Type B pancreatic cell (in vitro differentiated cells): ENCODE measurements at places on chromosomes 2 and 18.

DNA sequence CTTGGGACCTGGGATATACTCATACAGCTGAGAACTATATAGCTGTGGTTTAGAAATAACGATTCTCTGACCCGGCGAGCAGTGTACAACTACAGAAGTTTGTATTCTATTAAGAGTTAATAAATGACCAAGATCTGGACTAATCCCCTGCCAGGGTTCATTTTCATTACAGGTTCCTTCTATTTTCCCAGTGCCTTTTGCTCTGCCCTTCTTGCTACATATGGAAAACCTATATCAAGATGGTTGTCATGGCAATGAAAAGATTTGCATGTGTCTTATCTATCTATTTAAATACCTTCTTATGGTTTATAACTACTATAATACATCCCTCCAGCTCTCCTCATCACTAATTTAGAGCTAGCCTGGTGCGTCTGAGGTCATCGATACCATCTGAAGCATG is 965.2 kb downstream of the BCL11A start:
- H3K4me1 ChIP-seq: peaks cover 33% of the 10 kb centered on the region
- peak overlapping the region; percentile 20 for H3K4me3 ChIP-seq
- no peaks in the 10 kb centered on the region for H3K36me3 ChIP-seq
- no peaks in the 10 kb centered on the region for H3K27me3 ChIP-seq

DNA sequence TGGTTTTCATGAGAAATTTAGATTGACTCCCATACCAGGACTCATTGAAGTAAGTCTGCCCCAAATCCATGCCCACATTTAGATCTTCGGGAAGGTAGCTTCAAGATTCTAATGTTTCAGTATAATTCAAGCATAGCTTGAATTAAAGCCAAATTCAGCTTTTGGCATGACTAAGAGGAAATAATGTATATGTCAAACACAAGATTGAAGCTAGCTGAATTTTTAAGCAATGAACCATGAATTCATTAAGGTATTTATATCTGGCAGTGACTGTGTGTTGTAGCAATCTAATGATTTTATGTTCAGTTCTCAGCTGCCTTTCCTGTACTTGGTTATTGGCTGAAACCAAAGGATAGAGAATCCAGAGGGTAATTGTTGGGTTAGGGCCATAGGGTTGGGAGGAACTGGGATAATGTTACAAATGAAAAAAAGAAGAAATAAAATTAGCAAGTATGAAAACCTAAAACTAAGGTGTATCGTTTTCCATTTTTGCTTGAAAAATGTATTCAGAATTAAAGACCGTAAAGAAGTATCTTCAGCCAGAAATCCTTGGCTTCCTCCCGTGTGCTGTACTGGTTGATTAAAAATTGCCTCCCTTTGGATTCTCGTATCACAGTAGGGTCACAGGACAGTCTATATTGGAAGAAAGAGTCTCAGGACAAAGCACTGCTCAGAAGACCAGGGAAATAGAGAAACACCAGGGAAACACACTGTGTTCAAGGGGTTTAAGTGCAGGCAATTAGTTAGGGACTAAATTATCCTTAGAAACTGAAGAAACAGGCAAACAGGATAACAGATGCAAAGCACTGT is 119.0 kb upstream of the FN1 start:
- peaks cover 4% of the 10 kb centered on the region for H3K4me1 ChIP-seq
- H3K27ac ChIP-seq: no peak overlapping the region
- DNase-seq: no peak

- H3K4me3 ChIP-seq: no peak overlapping the region
- no peaks in the 10 kb centered on the region for H3K4me1 ChIP-seq
- no peaks in the 10 kb centered on the region for H3K27me3 ChIP-seq
- DNase-seq: no peak
- H3K36me3 ChIP-seq: no peaks in the 10 kb centered on the region
- no peak overlapping the region for H3K27ac ChIP-seq
Observed at GRCh38 chr2:63661076-63661475, 72.3 kb downstream of the MDH1 start.

- H3K36me3 ChIP-seq: no peaks in the 10 kb centered on the region
- H3K4me3 ChIP-seq: no peak overlapping the region
- no peak overlapping the region for H3K27ac ChIP-seq
- no peak for DNase-seq
- no peaks in the 10 kb centered on the region for H3K4me1 ChIP-seq
Observed at GRCh38 chr18:14974576-14974975, 226.6 kb downstream of the ANKRD30B start.

GRCh38 chr18:5546660-5547059 is 2.9 kb upstream of the EPB41L3 start:
- H3K27ac ChIP-seq: no peak overlapping the region
- H3K36me3 ChIP-seq: no peaks in the 10 kb centered on the region
- H3K4me3 ChIP-seq: peak overlapping the region; percentile 33
- H3K27me3 ChIP-seq: peaks cover 25% of the 10 kb centered on the region
- DNase-seq: no peak

DNA sequence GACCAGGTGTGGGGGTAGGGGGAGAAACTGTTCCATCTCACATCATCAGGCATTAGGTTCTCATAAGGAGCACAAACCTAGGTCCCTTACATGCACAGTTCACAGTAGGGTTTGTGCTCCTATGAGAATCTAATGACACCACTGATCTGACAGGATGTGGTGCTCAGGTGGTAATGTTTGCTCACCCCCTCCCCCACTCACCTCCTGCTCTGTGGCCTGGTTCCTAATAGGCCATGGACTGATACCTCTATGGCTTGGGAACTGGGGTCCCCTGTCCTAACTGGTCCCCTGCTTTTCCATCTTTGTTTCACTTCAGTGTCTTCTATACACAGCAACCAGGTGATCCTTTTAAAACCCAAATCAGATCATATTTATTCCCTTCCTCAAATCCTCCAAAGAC is 267.8 kb downstream of the TNS1 start:
- H3K4me1 ChIP-seq: peaks cover 46% of the 10 kb centered on the region
- DNase-seq: no peak
- H3K36me3 ChIP-seq: peaks cover 5% of the 10 kb centered on the region
- H3K27me3 ChIP-seq: peaks cover 26% of the 10 kb centered on the region
- no peak overlapping the region for H3K4me3 ChIP-seq

DNA sequence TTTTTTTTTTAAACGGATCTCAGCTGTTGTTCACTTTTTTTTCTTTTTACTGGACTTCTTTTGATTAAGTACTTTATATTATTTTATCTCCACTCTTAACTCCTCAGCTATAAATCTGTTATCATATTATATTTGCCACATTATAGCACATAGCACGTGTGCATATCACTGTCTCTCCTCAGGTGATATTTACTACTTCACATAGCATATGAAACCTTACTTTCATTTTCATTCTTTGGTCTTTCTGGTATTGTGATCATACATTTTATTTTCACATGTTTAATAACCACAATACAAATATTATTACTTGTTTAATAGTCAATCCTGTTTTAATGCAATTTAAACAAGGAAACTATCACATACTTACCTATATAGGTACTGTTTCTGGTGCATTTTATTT is 993.1 kb upstream of the TMEFF2 start:
- no peaks in the 10 kb centered on the region for H3K36me3 ChIP-seq
- no peak overlapping the region for H3K27ac ChIP-seq
- no peaks in the 10 kb centered on the region for H3K4me1 ChIP-seq
- H3K27me3 ChIP-seq: no peaks in the 10 kb centered on the region

DNA sequence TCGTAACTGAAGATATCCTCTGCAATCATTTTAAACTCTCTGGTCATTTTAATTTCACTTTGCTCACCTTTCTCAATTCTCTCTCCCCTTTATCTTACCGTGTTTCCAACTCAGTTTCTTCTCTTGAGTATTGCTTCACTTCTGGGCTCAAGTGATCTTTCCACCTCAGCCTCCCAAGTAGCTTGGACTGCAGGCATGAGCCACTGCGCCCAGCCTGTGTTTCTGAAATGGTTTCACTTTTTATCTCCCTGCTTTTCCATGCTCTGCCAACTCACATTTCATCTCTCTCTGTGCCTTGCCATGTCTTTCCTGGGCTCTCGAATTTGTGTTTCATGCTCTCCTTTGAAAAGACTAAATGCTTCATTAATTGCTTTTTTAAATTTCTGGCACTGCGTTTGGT is 30.5 kb upstream of the TMEM131 start:
- no peak for DNase-seq
- no peak overlapping the region for H3K27ac ChIP-seq
- H3K4me1 ChIP-seq: peaks cover 9% of the 10 kb centered on the region
- no peak overlapping the region for H3K4me3 ChIP-seq
- H3K27me3 ChIP-seq: peaks cover 8% of the 10 kb centered on the region

GRCh38 chr18:73881396-73881917 is 266.2 kb downstream of the FBXO15 start:
- no peak for DNase-seq
- no peak overlapping the region for H3K27ac ChIP-seq
- H3K4me1 ChIP-seq: no peaks in the 10 kb centered on the region
- no peaks in the 10 kb centered on the region for H3K36me3 ChIP-seq

GRCh38 chr18:58649966-58650816 is 21.1 kb upstream of the MALT1 start:
- H3K4me1 ChIP-seq: no peaks in the 10 kb centered on the region
- H3K4me3 ChIP-seq: no peak overlapping the region
- H3K36me3 ChIP-seq: no peaks in the 10 kb centered on the region
- no peaks in the 10 kb centered on the region for H3K27me3 ChIP-seq

GRCh38 chr2:235382601-235383000 is 111.2 kb upstream of the AGAP1 start:
- H3K36me3 ChIP-seq: no peaks in the 10 kb centered on the region
- peaks cover 5% of the 10 kb centered on the region for H3K27me3 ChIP-seq
- DNase-seq: no peak
- H3K4me1 ChIP-seq: no peaks in the 10 kb centered on the region
- no peak overlapping the region for H3K27ac ChIP-seq

GRCh38 chr18:39840856-39841481 is 2114.1 kb upstream of the PIK3C3 start:
- no peaks in the 10 kb centered on the region for H3K36me3 ChIP-seq
- H3K27ac ChIP-seq: peak overlapping the region; percentile 52
- peak overlapping the region; percentile 92 for H3K4me3 ChIP-seq
- no peak for DNase-seq
